ENCODE measurements at places on chromosomes 5 and 9.

- DNase-seq, result no peak
These were observed 199.9 kb downstream of the PTTG1 start for GRCh38 chr5:160621526-160621925.

- no peak for DNase-seq
These were observed 99.7 kb downstream of the GOLPH3 start for GRCh38 chr5:32074401-32074800.

GRCh38 chr9:70802206-70802605, 319.2 kb downstream of the TRPM3 start:
- no peak for DNase-seq

- DNase-seq, result no peak
These were observed 129.1 kb downstream of the PLK2 start for GRCh38 chr5:58330781-58331180.

DNA sequence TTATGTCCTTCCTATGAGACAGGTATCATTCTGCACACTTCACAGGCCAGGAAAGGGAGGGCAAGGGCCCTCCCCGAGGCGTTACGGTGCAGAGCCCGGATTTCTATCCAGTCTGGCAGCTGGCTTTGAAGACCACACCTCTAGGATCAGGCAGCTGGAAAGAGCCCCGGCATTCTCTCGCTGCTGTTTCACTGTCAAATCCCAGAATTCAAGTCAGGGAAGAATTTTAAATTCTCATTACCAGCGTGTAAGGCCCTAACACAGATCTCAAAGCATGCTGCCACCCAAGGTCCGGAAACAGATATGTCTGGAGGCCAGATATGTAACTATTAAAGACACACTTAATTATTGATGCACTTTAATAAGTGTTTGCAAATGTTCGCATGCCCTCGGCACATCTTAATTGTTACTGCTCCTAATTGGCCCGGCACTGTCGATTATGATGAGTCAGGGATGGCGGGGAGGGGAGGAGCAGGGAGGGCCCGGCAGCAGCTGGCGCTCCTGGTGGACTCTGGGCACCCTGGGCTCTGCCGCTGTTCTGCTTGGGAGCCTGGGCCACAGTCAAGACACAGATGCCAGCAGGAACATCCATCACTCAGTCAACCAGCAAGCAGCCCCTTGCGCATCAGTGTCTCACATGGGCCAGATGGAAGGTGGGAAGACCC, 76.3 kb upstream of the BARHL1 start:
- DNase-seq, result no peak

GRCh38 chr5:1106385-1107166, 5.3 kb downstream of the SLC12A7 start:
- no peak for DNase-seq

DNA sequence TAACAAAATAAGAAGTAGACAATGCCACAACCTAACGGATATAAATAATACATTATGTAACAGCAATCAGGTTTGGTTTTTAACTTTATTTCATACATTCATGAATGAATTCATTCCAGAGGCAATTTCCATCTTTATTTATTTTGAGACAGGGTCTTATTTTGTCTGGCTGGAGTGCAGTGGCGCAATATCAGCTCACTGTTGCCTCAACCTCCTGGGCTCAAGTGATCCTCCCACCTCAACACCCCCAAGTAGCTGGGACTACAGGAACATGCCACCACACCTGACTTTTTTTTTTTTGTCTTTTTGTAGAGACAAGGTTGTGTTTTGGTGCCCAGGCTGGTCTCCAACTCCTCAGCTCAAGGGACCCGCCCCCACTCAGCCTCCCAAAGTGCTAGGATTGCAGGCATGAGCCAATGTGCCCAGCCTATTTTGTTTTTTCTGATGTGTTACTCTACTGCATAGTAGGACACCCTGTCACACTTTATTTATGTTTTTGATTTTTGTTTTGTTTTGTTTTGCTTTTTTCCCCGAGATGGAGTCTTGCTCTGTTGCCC, 26.3 kb upstream of the C5orf24 start:
- no peak for DNase-seq

DNA sequence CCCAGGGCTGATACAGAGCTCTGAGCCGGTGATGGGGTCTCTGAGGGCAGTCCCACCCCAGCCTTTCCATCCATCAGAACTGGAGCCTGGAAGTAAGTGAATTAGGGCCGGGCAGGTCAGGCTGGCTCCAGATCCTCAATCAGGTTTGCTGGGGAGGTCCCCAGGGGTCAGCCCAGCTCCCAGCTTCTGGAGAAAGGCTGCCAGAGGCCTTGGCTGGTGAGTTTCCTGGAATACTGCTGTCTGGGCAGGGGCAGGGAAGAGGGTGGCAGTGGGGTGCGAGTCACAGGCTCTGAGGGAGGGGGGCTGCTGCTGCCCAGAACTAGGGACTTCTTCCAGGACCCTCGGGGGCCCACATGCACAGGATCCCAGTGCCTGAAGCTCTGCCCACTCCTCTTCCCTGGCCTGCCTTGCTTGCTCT, 200.6 kb upstream of the MVB12B start:
- DNase-seq, result no peak

- DNase-seq, result no peak
These were observed 13.1 kb upstream of the CCIN start for GRCh38 chr9:36156116-36156515.

DNA sequence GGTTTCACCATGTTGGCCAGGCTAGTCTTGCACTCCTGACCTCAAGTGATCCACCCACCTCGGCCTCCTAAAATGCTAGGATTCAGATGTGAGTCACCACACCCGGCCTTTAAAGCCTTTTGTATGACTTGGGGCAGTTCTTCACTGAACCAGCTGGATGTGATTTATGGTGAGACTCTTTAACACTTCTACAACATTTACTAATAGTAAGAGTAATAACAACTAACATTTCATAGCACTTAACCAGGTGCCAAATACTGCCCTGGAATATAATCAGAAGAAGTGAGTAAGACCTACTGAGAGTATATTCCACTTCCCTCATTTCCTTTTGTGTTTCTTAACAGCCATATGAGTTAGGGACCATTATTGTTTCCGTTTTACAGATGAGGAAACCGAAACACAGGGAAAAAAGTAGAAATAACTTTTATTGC, 10.0 kb downstream of the ZSWIM6 start:
- no peak for DNase-seq

GRCh38 chr9:110065532-110065931, 142.4 kb downstream of the C9orf152 start:
- DNase-seq, result no peak

- no peak for DNase-seq
These were observed 19.8 kb downstream of the IL12B start for GRCh38 chr5:159310511-159310910.

DNA sequence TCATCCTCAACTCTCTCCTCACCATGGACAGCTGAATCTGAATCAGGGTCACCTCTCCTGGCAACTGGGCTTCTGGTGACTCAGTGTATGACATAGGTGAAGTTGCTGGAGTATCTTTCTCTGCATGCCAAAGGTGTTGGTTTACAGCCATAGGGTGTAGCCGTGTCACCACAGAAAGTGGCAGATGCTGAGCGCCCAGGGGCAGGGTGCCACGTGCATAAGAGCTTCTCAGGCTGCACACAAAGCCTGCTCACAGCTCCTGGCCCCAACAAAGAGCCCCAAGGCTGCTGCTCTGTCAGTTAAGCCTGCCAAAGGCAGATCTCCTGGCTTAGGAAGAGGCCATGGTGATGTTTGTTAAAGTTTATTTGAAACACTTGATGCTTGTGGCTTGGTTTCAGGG, 297.7 kb upstream of the WWC1 start:
- no peak for DNase-seq

DNA sequence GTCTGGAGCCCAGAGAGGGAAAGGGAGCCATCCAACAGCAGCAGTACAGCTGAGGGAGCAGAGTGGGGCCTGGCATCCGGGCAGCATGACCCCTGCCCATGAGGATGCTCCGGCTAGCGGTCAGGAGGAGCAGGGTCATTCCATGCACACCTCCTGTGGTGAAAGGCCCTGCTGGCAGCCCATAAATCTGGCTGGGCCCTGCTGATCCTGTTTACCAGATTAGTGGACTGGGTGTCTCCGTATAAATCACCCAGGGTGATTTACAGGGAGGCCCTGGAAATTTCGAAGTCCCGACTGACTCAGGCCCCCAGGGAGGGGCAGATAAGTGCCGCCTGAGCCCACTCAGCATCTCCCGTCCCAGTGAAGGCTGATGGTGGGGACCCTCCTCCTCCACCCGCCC, 117.6 kb upstream of the HAND1 start:
- no peak for DNase-seq

GRCh38 chr9:12194731-12195130, 498.5 kb upstream of the TYRP1 start:
- DNase-seq, result no peak

- no peak for DNase-seq
These were observed 43.2 kb downstream of the TMEM167A start for GRCh38 chr5:83034036-83034435.

DNA sequence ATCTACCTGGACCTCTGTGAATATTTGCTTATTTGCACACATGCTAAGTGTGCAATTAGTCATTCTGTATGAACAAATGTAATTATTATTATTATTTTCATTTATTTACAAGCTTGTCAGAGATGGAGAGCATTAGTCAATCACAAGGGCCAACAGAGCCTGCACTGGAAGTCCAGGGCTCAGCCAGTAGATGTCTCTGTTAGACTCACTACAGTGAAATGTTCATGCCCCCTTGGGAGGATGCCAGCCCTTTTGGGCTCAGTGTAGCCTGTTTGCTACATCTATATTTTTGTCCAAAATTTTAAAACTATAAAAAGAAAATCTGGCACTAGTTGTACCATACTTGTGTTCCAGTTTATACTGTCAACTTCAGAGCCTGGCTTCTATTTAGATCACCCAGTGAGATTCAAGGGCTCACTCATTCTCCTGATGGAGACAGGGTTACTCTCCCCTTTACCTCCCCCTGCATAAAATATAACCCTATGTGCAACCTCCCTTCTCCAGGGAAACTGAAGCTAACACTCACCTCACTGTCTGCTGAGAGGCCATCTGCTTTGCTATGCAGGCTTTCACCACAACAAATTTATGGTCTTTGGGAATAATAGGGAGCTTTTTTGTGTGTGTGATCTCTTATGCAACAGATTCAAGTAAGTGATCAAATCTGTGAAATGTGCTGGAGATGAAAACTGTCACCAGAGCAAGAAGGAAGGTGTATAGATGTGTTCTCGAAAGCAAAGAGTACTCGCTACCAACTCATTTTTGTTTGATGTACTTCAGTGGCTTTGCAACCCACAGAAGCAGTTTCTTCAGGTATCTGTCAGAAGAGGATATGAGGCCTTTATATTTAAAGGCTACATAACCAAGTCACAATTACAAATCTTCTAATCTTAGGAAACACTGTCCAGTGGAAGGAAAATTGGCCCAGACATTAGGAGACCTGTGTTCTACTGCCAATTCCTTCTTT, 99.9 kb upstream of the TLE4 start:
- no peak for DNase-seq

DNA sequence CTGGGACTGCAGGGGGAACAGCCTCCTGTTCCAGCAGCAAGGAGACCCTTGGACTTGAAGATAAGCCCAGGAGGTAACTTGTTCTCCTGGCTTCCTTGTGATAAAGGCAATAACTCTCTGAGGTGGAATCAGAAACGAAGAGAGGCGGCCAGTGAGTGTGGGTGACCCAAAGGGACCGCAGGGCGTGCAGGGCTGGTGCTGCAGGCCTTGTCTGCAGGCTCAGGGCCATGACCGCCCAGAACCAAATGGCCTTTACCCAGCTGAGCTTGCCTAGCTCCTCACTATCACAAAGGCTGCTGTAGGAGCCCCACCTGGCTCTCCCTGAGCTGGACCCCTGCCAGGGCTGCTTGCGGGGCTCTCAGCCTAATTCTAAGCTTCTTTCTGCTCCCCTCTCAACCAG, 72.5 kb downstream of the NDFIP1 start:
- DNase-seq, result no peak

- DNase-seq, result no peak
These were observed 23.3 kb downstream of the SMIM23 start for GRCh38 chr5:171808951-171809350.

- DNase-seq, result no peak
These were observed 15.8 kb upstream of the NEURL1B start for GRCh38 chr5:172624996-172625964.

GRCh38 chr5:126814721-126815404, 37.9 kb downstream of the LMNB1 start:
- no peak for DNase-seq

GRCh38 chr5:6190838-6191237, 187.5 kb downstream of the MED10 start:
- DNase-seq, result no peak

DNA sequence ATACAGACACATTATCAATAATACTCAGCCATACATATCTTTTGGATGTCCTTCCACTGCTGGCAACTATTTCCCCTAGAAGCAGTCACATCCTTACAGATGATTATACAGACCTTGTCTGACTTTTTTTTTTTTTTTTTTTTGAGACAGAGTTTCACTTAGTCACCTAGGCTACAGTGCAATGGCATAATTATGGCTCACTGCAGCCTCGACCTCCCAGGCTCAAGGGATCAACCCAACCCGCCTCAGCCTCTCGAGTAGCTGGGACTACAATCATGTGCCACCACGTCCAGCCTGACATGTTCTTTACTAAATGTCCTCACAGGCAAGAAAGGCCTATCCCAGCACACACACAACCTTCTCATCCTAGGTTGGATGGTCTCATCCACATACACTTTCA, 24.0 kb downstream of the NR6A1 start:
- DNase-seq, result no peak

DNA sequence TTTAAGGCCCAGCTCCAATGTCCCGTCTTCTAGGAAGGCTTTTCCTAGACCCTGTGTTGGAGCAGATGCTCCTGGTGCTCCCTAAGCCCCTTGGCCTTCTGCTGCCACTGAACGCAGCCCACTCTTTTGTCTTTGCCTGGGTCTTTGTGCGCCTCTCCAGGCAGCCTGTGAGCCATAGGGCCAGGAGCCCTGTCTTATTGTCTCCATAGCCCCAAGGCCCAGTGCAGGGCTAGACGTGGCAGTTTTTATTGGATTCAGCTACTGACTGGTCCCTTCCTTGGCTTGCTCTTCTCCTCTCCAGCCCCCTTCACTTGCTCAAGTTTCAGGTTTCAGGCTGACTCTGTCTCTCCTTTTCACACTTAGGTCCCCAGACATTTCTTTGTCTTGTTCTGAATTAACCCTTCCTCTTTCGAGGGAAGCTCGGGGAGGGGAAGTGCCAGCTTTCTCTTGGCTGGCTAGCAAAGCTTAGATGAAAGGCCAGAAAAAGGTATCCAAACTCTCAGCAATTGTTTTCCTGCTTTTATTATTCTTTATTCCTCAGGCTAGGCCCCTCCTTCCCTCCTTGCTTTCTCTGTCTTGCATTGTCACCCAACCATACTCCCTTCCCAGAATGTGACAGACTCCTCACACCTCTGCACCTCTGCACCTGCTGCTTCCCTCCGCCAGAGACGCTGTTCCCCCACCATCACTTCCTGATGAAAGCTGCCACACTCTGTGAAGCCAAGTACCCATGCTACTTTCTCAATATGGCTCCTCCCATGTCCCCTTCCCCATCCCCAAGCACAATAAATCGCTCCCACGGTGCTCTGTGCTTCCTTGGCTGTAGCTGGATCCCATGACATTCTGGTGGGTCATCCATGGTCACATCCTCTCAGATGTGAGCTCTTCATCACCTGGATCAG, 101.6 kb upstream of the CPEB4 start:
- DNase-seq, result no peak

- no peak for DNase-seq
These were observed 1075.4 kb upstream of the C9orf72 start for GRCh38 chr9:28648723-28649122.
